GM06990 (cell line): ENCODE measurements at places on chromosomes 2 and 18.

DNA sequence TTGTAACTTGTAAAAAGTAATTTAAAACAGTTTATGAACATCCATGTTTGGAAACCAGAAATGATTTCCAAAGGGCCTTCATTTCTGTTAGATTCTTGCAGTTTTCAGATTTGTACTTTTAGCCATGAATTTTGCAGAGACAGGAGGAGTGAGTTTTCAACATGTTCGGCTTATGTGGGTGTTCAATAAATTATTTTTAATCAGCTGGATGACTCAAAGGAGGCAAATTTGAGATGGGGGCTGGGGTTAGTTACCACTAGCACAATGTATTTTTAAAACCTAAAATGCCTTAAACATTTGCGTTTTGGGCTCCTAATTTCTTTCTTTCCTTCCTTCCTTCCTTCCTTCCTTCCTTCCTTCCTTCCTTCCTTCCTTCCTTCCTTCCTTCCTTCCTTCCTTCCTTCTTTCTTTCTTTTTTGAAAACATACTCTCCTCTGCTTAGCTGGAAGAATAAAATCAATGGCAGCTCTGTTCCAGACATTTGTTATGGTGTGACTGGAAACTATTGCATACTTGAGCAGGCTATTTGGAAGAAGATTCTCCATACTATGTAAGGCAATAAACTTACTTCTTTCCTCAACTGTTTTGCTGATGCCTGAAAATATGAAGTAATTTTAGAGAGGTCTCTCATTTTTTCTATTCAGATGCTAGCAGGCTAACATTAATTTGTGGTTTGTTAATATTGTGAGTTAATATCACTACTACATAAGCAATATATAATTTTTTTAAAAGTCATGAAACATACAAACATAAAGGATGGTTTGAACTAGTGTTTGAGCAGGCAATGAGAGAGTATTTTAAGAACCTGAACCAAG is 394.4 kb downstream of the NYAP2 start:
- no peak for DNase-seq

- no peak for DNase-seq
These were observed 65.8 kb downstream of the EMILIN2 start for GRCh38 chr18:2912357-2913299.

- DNase-seq: no peak
These were observed 69.7 kb upstream of the DAPL1 start for GRCh38 chr2:158725441-158725891.

DNA sequence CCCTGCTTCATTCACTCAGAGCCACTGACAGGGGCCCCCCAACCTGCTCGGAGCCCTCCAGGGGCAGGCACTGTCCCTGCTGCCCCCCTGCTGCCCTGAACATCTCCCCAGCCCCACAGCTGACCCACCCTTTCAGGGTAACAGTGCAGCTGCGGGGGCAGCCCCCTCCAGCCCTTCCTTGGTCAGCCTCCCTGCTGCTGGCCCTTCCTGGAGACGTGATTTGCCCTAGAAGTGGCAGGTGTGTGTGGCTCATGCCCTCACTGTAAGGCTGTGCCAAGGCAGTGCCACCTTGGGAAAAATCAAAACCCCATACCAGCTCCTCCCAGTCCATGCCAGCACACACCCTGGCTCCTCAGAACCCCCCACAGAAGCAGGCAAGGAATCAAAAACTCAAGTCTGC is 184.2 kb upstream of the HDAC4 start:
- DNase-seq: no peak

DNA sequence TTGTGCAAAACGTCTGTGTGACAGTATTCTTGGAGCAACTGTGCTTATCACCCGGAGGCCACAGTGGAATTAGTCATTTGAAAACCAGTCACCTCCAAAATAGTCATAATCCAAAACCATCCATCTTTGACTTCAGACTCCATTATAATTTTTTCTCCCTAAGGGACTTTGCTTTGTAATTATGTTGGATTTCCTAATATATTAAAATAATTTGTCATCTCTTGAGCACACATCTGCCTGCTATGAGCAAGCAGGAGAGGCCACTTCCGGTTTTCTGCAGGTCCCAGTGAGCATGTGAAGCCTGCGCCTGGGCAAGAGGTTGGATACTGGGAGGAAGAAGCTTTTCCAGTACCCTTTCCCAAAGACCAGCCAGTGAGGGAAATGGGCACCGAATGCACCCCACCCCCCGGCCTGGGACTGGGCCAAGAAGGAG is 57.7 kb downstream of the ODC1 start:
- no peak for DNase-seq

DNA sequence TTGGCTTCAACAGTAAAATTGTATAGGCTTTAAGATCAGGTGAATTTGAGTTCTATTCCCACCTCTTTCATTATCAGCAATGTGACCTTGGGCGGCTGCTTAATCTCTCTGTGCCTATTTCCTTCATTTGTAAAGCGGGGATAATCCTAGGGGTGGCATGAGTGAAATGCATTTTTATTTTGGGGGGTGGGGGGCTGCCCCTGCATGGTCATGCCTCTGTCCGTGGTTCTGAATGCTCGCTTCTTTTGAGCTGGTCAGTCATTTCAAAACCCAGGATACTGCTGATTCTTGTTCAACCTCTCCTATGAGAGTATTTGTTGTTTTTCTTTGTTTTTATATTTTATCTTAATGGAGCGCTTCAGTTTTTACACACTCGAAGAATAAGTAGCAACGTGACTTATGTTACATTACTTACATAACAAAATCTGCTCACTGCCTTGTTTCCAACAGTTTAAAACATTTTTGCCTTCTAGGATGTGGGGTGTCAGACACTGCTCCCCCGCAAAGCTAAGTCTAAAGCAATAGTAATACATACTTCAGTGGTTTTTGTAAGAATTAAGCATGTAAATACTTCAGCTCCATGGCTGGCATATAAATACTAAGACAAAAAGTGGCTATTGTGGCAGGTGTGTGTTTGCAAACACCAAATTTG is 152.6 kb upstream of the PELI1 start:
- DNase-seq: no peak

- no peak for DNase-seq
These were observed 62.6 kb downstream of the PTPN2 start for GRCh38 chr18:12821408-12821807.

DNA sequence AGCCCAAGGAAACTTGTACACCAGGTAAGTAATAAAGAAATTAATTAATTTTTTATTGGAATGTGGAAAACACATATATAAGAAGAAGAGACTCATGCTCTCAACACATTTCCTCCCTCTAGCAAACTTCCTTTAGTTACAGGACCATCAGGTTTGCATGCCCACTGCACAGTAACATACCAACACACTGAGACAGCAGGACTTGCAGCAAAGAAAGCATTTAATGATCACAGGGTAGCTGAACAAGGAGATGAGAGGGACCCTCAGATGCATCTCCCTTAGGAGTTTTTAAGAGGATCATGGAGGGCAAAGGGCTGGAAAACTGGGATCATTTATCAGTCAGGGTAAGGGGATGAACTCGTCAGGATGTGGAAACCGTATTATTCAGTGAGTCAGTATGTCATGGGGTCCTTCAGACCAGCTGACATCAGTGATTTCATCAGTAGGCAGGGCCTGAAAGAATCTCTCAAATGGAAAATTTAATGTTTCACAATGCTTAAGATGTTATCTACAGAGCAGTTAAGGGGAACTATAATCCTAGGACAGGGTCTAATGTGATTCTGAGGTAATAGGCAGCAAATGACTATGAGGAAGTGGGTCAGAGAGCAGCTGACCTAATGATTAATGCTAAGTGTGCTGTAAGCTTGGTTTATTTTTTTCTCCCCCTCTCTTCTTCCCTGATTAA is 193.8 kb upstream of the RND3 start:
- DNase-seq: no peak

- DNase-seq: no peak
These were observed 331.9 kb downstream of the LRRTM1 start for GRCh38 chr2:79972661-79973060.

- DNase-seq: no peak
These were observed 303.5 kb upstream of the CELF4 start for GRCh38 chr18:37869051-37869450.

DNA sequence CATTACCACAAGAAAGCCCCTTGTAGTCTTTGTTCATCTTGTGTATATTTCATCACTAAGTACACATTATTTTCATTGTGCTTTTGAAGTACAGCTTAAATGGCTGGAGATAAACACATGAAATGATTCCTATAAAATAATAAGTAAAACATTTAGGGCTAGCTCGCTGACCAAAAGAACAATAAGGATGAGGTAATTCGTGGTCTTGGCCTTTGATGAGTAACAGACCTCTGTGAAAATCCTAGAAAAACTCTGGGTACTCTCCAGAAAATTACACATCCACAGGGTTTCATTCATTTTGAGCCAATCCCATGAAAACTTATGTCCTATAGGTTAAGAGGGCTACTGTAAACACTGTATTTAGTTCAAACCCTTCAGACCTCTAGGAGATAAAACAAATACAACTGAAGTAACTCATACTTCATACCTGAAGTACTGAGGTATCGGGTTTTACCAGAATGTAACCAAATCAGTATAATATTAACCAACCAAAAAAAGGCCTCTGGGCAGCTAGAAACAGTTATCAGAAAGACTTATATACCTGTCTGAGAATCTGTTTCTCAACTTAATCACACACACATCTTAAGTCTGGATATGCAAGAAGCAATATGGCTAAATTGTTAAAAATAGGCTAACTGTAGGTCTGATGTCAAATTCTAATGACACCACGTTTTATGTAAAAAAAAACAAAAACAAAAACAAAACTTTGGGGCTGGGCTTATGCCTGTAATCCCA is 31.0 kb downstream of the CFAP36 start:
- no peak for DNase-seq

DNA sequence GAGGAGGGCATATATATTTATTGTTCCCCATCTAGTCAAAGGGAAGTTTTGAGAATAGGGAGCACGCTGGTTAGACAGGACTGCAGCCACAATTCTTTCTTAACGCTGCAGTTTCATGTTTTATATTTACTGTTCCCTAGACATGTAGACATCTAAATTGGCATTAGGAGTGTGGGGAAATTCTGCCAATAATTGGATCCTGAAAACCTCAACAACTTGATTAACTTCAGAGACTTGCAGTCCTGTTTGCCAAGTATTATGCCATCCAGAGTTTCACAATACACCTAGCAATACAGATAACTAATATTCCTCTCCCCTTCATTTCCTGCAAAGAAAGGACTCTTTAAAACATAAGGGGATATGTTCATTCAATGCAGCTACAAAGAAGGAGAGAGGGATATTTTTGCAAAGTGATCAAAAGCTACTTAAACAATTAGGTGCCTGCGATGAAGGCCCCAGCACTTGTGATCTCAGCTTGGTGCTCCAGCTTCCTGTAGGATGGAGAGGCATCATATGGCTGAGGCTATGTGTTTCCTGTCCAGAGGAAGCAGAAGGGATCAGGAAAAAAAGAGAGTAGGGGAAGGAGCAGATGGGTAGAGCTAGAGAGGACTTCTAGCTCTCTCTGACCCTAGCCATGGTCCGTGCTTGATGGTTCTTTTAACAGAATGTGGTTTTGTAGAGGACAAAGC is 264.4 kb downstream of the MTX2 start:
- DNase-seq: no peak
